ENCODE measurements at places on chromosomes 1 and 21. TPM values are rescaled to one million over a fixed set of nuclear protein-coding genes. Genes with fewer than 3 reads are reported as not detected.

Gene S100A3
- 9.0 TPM for total RNA-seq

Gene PEAR1
- total RNA-seq, result 0.06 TPM

Gene KDF1
- 0.11 TPM for total RNA-seq

Gene DSCAM
- 1.4 TPM for total RNA-seq

DNA sequence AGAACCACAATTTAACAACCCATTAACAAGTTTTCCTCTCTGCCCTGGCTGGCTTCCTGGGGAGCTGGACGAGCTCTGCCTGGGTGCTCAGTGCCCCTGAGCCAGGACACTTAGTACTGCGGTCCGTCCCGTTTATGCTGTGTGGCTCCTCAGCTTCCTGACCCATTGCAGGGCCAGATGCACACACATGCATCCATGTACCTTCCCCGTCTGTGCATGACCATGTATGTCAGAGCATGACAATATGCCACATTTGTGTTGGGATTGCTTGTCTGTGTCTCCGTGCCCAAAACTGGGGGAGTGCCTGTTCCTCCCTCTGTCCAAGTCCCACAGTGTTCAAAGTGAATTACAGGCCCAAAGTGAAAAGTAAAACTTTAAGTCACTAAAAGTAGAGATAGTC is 9.7 kb upstream of the TFF3 start:
- no peak for DNase-seq

DNA sequence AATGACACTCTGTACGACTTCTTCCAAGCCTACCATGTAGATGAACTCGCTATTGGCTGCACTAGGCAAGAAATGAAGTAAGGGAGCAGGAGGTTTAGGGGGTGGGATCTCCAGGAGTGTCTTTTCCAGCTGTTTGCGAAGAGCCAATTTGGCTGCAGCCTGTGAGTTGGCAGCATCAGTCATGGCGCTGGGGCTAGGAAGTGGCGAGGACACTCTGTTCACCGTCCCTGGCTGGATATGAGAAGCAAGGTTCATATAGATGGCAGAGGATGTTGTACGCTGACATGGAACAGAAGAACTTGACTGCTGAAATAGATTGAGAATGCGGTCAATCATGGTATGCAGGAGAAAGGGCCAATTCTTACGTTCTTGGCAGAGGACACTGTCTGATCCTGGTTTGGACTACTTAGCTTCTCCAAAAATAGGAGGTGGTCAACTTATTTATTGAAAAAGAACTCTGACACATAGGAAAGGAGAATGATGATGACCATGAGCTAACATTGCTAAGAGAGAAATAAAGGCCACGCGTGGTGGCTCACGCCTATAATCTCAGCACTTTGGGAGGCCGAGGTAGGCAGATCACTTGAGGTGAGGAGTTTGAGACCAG is 41.2 kb downstream of the SLC27A3 start:
- no peak for DNase-seq

GRCh38 chr1:200938955-200939354 is 44.3 kb downstream of the INAVA start:
- peak; percentile 16 for DNase-seq

GRCh38 chr1:115429241-115429640 is 91.2 kb upstream of the NGF start:
- DNase-seq, result peak; percentile 63

DNA sequence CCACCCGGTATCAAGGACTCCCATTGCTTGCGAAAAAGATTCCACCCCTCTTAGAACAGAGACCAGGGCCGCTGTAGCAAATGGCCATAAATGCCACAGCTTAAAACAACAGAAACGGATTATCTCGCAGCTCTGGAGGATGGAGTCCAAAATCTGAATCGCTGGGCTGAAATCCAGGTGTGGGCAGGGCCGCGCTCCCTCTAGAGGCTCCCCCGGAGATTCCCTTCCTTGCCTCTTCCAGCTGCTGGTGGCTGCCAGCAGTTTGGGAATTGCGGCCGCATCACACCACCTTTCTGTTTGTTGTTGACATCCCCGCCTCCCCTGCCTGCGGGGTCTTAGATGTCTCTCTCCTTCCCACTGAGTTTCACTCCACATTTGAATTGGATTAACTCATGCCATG is 15.6 kb downstream of the PDE9A start:
- DNase-seq, result peak; percentile 51

- peak; percentile 64 for DNase-seq
These were observed 24.1 kb upstream of the MYCL start for GRCh38 chr1:39925721-39926342.

DNA sequence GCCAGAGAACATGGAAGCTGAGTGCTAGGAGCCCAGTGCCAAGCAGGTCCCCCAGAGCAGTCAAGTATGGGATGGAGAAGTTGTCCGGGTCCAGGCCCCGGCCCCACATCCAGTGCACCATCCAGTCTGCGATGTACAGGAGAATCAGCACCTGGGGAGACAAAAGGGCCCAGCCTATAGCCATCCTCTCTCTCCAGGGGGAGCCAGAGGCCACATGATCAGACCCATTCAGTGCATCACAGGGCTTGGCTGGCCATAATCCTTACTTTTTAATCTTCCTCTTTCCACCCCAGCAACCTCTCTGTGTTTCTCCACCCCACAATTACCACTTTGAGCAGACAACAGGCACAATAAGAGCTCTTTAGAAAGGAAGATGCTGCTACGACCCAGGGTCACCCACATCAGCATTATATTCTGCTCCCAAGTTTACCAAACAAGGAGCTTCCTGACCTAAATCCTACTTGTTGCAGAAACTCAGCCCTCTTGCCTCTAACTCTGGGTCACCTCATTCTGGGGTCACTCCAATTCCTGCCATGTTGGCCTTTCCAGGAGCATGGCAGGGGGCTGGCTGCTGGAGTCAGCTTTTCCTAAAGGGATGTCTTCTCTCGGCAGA is 16.4 kb upstream of the RAB29 start:
- peak; percentile 53 for DNase-seq

GRCh38 chr1:4020449-4020848 is 120.4 kb upstream of the C1orf174 start:
- DNase-seq, result no peak

- no peak for DNase-seq
These were observed 38.2 kb downstream of the TNFSF4 start for GRCh38 chr1:173168941-173169340.

DNA sequence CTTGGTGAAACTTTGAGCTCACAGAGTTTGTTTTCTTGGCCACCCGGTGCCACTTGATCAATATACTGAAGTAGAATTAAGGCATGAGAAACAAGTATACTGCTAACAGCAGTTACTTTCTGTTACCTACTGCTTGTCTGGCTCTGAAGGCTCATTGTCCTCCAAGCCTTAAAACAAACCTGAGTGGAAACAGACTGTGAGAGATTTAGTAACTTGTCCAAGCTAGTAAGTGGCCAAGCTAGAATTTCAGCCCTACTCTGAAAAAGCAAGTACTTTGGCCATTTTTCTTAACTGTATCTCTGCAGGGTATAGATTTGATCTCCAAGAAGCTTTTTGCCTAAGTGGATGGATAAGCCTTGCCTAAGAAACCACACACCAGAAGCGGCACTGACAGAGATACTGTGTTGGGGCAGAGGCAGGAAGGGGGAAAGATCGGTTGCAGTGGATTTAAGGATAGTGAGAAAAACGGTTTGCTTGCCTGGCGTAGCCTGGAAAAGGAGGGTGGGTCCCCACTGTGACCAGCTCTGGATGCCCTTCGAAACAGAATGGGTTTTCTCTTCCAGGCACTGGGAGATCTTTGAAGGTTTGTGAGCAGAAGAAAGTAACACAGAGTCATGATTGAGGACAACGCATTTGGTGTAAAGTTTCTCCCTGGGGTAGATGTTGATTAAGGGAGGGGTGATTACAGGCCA is 2.1 kb upstream of the MACO1 start:
- DNase-seq, result no peak

- peak; percentile 39 for DNase-seq
These were observed 7.0 kb downstream of the PALMD start for GRCh38 chr1:99652881-99653281.

DNA sequence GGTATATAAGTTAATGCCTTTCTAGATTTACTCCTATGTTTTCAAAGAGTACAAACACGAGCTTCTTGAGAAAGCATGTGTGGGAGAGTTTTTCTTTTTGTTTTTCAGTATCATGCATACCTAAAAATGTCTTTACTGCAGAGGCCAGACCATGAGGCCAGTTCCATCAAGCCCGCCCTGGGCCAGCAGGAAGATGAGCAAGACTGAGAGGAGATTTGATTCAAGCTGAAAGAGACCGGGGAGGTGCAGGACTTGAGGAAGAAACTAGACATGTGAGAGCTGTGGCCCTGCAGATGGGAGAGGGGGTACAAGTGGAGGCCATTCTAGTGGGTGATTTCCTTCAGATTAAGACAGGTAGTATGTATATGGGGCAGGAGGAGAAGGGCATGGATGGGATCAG is 33.4 kb upstream of the NTPCR start:
- no peak for DNase-seq

DNA sequence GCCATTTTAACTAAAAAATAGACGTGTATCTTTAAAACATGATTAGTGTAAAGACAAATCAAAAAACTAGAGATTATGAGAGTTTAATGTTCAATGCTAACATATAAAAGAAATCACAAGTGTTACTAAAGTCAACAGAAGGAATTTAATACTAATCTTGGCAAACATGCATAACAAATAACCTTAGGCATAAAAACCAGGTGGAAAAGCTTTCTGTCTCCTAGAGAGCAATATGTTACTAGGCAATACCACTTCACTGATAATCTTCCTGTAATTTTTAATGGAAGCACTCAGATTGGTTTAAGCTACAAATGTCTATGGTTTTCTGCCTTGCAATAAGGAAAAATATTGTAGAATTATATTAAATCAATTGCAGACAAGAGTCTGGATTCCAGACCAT is 121.9 kb downstream of the NME7 start:
- DNase-seq, result no peak

GRCh38 chr1:171817511-171818265 is 23.6 kb upstream of the DNM3 start:
- peak; percentile 83 for DNase-seq

GRCh38 chr1:204108312-204109141 is 35.6 kb downstream of the SOX13 start:
- DNase-seq, result no peak

DNA sequence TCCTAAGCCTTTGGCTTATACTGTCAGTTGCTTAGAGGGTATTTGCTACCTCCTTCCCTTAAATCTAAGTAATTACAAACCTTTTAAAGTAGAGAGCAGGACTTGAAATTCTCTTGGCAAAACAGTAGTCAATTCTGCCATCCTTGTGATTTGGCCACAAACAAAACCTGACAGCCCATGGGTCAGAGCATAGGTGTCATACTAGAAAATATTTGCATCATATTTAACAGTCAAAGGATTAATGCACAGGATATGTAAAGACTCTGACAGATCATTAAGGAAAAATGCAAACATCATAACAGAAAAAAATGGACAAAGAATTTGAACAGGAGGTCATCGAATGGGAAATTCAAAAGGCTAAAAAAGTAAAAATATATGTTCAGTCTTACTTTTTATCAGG is 50.5 kb downstream of the ZFYVE9 start:
- no peak for DNase-seq

DNA sequence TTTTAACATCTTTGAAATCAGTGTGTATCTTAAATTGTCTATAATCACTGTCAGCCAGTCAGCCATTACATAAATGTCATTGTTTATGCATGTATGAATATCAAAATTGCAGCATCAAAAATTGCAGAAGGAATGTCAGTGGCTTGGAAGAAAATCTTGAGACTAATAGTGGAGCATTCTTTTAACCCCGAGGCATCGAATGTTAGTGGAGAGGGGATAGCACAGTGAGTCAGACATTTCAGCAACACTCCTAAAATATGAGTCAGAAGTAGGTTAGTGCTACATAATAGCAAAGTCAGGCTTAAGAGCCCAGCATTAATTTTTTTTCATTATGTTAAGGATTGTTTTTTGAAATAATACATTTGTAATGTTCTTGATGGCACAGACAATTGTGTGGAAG is 45.5 kb downstream of the SNRPE start:
- peak; percentile 84 for DNase-seq

- no peak for DNase-seq
These were observed 99.9 kb upstream of the PRDX6 start for GRCh38 chr1:173377266-173377665.

GRCh38 chr1:32028746-32029145 is 15.1 kb downstream of the KHDRBS1 start:
- no peak for DNase-seq

GRCh38 chr1:116254776-116255175 is 118.3 kb upstream of the ATP1A1 start:
- peak; percentile 20 for DNase-seq

GRCh38 chr1:21182181-21182731 is 5.6 kb upstream of the EIF4G3 start:
- DNase-seq, result no peak

- peak; percentile 43 for DNase-seq
These were observed 45.3 kb upstream of the ITPKB start for GRCh38 chr1:226784081-226785049.

- peak; percentile 30 for DNase-seq
These were observed 251.3 kb downstream of the PCP4 start for GRCh38 chr21:40118527-40118926.

GRCh38 chr1:153774780-153775457 is at the start of gene SLC27A3:
SLC27A3 (plus strand) TSS chr1:153775407; CDS start chr1:153775498, 91 bp downstream.
- DNase-seq, result peak; percentile 66

DNA sequence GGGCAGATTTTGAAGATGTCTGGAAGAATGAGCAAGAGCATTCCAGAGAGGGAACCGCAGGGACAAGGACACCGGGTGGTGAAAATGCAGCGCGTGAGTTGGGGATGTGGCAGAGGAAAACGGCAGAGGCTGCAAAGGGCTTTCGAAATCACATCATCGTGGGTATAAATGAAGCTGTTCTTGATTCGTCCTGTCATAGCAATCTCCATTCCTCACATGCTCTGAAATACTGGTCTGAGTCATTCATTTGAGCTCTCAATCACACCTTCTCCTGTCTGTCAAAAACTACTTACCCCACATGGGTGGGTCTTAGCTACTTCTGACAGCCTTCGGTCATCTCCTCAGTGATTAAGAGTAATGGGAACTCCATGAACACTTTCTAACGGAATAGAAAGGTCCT is 81.5 kb downstream of the ERG start:
- no peak for DNase-seq

- no peak for DNase-seq
These were observed 7.8 kb downstream of the GNPAT start for GRCh38 chr1:231248778-231249177.

DNA sequence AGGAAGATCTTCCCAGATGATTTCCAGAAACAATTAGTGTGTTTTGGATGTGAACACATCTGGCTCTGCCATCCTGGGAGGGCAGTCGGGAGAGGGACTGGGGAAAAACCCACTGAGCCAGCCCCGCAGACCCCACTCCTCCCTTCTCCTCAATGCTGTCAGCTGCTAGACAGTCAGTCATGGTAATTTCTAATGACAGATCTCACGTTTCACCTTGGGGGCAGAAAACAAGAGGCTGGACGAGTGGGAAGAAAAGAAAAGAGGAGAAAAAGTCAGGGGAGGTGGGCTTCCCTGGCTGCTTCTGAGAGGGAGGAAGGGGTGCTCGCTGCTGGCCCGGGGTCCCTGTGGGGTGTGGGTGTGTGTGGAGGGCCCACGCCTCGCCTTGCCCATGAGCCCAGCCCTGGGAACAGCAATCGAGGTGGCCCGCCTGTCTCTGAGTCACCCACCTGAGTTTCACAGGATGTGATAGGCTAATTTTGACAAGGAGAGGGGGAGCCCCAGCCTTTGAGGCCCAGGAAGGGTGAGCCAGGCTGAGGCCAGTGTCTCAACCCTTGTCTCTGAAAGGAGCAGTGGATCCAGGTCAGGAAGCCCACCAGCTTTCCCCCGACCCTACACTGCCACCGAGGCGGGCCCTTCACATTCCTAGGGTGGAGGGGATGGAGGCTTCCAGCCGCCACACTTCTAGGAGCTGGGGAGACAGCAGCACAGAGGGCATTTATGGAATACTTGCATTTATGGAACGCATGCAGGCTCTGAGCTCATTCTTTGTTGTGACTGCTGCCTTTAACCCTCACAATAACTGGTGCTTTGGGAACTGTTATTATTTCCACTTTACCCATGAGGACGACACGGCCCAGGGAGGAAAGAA is 49.1 kb upstream of the IFNLR1 start:
- peak; percentile 90 for DNase-seq
